ENCODE measurements at places on chromosomes 11 and 22.

DNA sequence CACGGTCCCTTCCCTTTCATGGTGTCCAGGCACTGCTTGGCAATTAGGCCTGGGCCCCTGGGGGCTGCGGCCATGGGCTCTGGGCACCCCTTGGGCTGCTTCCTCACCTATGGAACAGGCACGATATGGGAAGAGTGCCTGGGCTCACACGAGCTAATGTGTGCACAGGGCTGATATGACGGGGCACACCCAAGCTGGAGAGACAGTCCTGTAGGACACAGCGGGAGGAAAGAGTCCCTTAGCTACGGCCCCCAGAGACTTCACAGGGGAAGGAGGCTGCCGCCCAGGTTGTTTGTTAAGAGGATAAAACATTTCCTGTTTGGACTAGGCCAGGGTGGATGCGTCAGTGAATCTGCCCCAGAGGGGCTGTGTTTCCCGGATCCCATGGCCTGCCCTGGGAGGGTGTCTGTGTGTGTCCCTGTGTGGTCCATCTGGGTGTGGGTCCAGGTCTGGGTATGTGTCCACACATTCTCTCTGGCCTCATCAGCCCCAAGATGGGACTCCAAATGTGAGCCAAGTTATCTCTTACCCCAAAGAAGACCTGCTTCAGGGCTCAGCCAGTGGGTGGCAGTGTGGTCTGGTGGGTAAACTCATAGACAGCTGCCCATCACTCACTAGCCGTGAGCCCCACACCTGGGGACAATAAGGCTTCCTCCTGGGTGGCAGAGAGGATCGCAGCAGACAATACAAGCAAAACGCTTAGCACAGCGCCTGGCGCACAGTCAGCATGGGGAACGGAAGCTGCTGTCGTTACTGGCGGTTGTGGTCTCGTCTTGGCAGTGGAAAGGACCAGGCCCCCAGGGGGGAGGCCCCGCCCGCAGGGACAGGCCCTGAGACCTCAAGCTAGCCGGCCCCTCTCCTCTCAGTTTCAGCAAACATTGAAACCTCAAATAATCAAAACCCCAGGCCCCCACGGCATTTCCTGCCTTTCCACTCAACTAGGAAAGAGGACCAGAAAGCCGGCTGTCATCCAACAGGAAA lies 3.2 kb upstream of the EMID1 start:
- DNase-seq, result peak; percentile 63

- no peak for DNase-seq
Observed at GRCh38 chr11:82959987-82960778, 58.6 kb downstream of the DDIAS start.

GRCh38 chr22:33812360-33812977 lies 107.8 kb downstream of the LARGE1 start:
- DNase-seq, result no peak

DNA sequence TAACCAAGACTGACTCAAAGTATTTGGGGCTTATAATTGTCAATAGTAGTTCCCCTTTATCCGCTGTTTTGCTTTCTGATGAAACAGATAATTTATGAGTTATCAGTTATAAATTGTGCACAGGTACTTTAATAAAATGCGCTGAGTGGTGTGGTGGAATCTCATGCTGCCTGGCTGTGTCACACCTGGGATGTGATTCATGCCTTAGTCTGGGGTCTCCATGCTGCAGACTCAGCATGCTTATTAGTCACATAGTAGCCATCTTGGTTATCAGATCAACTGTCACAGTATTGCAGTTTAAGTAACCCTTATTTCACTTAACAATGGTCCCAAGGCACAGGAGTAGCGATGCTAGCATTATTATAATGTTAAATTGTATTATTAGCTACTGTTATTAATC lies 995.2 kb downstream of the NTM start:
- no peak for DNase-seq

- DNase-seq, result no peak
Observed at GRCh38 chr22:36212901-36213300, 11.3 kb upstream of the APOL4 start.

- no peak for DNase-seq
Observed at GRCh38 chr11:30143098-30143705, 87.6 kb upstream of the FSHB start.

DNA sequence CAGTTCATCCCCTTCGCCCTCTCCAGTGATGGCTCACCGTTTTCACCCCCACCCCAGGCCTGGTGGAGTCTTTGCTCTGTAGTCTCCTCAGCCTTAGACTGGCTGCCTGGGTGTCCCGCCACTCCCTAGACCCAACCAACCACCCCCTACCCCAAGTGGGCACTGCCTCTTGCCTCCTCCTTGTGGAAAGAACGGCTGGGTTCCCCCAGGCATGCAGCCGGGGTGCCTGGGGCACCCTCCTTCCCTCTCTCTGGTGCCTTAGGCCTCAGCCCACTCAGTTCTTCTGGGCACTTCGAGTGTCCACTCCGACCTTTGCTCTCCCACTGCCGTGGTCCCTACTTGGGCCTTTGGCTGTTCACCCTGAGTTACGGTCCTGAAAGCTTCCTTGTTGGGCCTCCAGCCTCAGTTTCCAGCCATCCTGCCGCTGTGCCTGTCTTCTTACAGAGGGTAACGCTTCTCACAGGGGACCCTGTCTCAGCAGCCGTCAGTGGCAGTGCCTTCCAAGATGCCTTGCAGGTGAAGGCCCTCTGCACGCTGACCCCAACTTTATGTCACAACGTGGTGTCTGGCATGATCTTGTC lies 3.1 kb downstream of the GRIK4 start:
- DNase-seq, result no peak

GRCh38 chr11:119681361-119681910 lies 47.6 kb downstream of the NECTIN1 start:
- no peak for DNase-seq
